Omental fat pad (tissue), 4 donors: ENCODE measurements at places on chromosomes 3 and 15. TPM values are rescaled to one million over a fixed set of nuclear protein-coding genes. Genes with fewer than 3 reads are reported as not detected.

- DNase-seq = no peak
These were observed 32.3 kb downstream of the RPN1 start for GRCh38 chr3:128618398-128618726.

DNA sequence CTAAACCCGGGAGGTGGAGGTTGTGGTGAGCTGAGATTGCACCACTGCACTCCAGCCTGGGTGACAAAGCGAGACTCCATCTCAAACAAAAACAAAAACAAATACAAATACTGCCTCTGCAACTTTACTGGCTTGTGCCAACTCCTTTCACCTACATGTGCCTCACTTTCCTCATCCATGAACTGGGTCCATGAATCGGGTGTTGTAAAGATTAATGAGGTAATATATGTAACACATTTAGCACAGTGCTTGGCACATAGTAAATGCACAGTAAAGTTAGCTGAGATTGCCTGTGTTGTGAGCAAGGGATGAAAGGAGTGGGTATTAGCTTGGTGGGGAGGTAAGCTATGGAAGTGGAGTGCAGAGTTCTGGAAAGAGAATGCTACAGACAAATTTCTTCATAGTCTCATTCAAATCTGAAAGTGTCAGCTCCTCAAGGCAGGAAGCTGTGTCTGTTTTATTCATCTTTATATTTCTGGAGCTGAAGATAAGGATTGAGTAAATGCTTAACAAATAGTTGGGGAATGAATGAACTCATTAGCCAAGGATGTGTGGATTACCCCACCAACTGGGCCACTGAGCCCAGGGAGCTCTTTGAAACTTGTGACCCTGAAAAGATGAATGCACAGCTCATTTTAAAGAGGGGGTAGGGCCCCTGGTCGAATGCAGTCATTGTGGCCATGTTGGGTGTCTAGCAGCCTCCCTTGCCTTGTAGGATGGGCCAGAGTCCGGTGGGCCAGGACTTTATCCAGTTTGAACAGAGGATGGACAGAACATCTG lies 7.7 kb upstream of the CDCP1 start:
- no peak for DNase-seq

DNA sequence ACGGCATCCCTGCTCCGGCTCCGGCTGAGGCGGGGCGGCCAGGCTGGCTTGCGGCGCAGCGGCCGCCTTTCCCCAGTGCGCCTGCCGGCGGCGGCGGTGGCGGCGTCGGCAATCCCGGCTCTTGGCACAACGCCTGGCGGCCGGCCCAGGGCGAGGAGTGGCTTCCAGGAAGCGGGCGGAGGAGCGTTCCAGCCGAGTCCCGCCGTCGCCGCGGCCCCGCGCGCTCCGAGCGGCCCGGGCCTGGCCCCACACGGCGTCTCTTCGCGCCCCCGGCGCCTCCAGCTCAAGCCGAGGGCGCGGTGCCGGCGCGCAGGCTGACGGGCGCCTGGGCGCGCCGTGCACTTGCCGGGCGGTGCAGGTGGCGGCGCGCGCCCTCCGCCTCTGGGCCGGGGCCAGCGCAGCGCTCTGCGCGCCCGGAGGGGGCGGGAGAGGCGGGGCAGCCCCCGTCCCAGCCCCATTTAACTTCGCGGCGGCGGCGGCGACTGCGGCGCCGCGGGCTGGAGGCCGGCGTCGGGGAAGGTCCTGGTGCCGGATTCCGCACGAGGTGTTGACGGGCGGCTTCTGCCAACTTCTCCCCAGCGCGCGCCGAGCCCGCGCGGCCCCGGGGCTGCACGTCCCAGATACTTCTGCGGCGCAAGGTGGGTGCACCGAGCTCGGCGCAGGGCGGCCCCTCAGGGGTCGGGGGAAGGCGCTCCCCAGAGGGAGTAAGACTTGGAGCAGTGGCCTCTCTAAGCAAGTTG lies at the start of gene ADAMTSL3:
Gene ADAMTSL3 (plus strand): TSS at position 485 of the 740 bp plus-strand sequence. CDS start 1,639 bp downstream, outside the sequence.
- DNase-seq = no peak

GOLGA8G gene
- total RNA-seq = not detected

- DNase-seq = no peak
These were observed 80.6 kb downstream of the PGPEP1L start for GRCh38 chr15:98927022-98927421.

DNA sequence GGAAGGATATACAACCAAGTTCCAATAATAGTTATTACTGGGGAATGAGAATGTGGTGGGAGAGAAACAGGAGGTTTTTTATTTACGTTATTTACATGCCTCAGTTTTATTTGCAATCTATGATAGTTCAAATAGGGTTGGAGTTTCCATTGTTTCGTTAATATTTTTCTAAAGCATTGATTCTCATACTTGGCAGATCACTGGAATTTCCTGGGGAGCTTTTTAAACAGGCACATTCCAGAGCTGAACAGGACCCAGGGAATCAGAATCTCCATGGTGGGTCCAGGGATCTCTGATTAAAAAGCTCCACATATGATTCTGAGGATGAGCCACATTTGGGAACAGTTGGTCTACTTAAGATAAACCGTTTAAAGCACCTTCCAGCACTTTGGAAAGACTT lies 123.9 kb downstream of the IL20RB start:
- DNase-seq = no peak

- DNase-seq = no peak
These were observed 62.1 kb downstream of the PRICKLE2 start for GRCh38 chr3:64163019-64163754.

DNA sequence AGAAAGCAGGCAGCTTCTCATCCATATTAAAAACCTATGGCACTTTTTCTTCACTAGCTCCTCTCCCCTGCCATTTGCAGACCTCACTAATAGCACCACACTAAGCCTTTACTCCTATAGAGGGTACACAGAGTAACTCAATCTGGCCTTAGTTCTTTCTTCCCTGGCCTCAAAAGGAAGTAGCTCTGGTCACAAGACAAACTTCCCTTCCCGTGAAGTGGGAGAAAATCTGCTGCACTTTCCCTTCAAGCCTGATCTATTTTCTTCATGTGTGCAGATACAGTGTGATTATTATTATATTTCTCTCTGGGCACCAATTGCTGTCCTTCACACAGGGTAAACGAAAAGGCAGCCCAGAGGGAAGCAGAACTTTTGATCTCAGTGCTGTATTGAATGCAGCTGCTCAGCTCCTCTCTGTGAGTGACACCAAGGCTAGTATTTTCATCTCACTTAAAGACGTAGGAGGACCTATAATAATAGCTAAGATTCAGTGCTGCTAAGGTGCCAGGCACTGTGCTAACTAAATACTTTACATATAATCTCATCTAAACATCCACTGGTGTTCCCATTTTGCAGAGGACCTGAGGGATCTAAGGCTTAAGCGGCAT lies 61.9 kb upstream of the RASGRP1 start:
- DNase-seq = no peak

DNA sequence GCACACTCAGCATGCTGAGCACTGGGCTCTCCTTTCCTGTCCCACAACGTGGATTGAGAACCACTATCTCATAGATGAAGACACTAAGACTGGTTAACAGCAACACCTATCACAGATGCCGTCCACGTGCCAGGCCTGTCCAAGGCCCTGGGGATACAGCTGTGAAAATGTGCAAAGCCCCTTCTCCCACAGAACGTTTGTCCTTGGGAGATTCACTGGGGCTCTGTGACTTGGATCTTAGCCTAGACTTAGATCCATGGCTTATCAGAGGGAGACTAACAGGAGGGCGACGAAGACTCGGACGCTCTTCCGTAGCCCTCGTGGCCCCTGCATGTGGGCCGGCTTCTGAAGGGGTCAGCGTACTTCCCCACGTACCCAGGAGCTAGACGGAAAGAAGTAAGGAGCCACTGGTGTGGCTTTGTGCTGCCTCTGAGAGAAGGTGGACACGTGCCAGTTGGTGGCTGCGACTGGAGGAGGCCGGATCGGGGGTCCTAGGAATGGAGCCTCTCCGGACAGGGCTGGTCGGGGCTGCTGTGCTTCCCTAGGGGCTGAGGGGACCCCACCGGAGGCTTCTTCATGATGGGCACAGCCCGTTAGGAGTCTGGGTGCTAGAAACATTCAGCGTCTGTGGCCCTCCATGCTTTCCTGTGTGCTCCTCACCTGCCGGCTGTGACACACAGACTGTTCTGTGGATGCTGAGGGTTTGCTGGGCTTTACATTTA lies 964 bp downstream of the NRROS start:
- no peak for DNase-seq

- no peak for DNase-seq
These were observed 94.0 kb downstream of the CORO2B start for GRCh38 chr15:68672781-68673205.

SNX22 gene
- 2.6 TPM for total RNA-seq

- no peak for DNase-seq
These were observed 1233.1 kb downstream of the OTOL1 start for GRCh38 chr3:162729686-162730085.

DNA sequence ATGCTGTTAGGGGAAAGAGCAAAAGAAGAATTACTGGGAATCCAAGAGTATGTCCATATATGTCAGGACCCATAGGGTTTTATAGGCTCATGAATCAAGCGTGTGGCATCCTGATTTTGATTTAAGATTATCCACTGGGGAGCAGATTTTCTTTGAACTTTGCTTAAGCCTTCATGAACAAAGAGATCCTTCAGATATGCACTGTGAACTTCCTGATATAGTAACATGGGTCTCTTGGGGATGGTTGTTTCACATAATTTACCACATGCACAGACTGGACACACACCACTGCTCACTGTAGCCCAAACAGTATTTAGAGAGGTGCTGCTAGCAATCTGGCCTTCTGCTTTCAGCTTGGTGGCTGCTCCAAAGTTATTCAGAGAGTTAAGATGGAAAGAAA lies 200.9 kb upstream of the ZPLD1 start:
- DNase-seq = no peak

DNA sequence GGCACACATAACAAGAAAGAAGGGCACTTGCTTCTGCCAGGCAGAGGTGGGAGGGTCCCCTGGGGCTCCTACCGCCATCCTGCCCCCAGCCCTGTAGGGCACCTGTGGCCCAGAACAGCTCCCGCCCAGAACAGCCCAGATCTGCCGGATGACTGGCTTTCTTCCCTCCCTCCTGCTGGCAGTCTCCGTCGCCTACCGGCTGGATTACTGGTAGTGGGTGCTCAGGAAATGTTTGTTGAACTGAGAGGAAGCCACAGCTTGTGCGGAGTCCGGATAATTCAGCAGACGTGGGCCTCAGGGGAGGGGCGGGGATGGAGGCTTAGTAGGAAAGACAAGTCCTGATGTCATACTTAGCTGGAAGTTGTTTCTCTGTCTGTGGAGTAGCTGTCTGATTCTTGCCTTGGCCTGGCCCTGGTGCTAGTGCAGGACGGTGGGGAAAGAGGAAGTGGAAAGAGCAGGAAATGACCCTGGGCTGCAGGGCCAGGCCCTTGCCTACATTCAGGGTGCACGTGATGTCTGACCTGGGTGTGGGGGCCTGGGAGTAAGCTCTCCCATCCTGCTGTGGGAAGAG lies 6.7 kb downstream of the CCDC9B start:
- DNase-seq = no peak

IQCF5 gene
- not detected for total RNA-seq

GRCh38 chr15:40693904-40694687 lies 878 bp upstream of the RAD51 start:
- DNase-seq = no peak

GRCh38 chr15:52798529-52799101 lies 8.5 kb upstream of the ONECUT1 start:
- DNase-seq = no peak

DNA sequence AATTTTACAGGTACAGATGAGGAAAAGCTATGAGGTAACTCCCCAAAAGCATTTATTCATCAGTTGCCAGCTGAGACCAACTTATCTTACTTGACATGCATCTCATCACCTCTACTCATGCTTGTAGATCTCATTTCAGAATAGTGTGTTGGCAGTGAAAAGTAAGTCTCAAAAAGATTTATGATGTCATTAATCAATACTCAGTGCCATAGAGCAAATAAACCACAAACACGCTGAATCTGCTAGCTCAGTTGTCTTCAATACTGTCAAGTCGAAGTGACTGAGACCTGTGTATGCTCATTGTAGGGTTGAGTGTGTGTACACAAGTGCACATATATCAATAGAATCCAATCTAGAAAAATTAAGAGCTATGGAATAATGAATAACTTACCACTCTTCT lies 413.5 kb downstream of the CNTN3 start:
- no peak for DNase-seq

PPIP5K1 gene
- 29.4 TPM for total RNA-seq

BTD gene
- 44.2 TPM for total RNA-seq

DNA sequence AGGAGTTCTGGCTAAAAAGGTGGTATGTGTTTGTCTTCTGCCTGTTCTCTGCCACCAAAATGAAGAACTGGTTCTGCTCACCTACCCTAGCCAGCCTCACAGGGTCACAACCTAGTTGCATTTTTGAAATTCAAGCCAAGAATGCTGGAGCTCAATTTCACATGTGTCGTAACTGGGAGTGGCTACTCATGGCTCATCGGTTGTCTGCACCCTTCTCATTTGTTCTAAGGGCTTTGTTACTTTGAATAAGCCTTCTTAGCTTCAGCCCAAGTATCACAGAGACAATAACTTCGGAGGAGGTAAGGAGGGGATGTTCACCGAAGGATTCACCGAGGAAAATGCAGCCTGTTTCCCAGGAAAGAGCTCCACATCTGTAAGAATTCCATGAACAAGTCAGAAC lies 134.3 kb upstream of the RARB start:
- DNase-seq = no peak

GRCh38 chr3:50278880-50279224 lies at the start of gene LSMEM2:
Gene LSMEM2, plus strand, starts transcription at chr3:50279087. Its CDS starts 27 bp downstream, at chr3:50279114.
- no peak for DNase-seq

DNA sequence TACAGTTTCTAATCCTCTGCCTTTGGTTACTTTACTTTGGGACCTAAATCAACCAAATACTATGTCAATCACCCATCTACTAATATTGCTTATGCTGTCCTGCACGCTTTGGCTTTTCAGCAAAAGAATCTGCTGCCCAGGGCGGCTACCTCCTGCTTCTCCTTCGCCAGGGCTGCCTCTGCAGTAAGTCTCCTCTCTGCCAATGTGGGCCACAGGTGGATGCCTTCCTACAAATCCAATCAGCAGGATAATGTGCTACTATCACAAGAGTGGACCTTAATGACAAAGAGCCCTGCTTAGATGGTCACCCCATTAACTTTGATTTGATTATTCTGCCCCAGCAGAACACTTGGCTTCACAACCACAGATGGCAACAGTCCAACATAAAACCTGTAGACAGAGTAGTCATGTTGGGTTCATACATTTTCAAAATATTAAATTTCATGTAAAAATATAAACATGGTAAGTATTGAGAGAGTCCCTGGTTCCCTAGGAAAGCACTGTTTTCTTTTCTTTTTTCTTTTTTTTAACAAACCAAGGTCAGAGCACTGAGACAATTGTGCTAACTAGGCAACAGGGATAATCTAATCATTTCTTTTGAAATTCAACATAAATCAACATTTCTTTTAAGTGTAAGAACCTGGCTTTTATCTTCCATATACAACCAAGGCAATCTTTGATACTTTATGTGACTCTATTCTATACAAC lies 298.3 kb downstream of the ZBTB20 start:
- no peak for DNase-seq

DNA sequence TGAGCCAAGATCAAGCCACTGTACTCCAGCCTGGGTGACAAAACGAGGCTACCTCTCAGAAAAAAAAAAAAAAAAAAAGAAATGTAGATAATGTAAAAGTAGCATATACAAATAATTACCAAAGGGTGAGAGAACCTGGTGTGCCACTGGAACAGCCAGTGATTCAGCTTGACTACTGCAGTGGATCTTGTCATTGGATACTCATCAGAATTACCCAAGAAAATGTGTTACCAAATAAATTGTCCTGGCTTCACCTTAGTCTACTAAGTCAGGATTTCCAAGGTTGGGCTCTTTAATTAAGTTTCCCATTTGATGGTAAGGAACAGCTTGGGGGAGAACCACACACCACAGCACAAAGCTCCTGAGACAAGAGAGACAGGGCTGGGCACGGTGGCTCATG lies 1.5 kb downstream of the NICN1 start:
- DNase-seq = no peak
